ENCODE measurements at places on chromosomes 7 and 10.

- DNase-seq: no peak
Measured at GRCh38 chr10:62810156-62810902, 5.8 kb downstream of the ADO start.

DNA sequence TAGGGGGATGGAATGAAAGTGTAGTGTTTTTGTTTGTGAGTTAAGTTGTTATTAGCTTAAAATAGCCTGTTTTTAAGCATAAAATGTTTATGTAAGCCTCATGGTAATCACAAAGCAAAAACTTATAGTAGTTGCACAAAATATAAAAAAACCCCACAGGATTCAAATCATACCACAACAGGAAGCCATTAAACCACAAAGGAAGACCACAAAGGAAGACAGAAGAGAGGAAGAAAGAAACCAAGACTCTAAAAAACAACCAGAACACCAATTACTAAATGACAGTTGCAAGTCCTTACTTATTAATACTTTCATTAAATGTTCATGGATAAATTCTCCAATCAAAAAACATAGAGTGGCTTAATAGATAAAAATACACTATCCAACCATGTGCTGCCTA is 63.6 kb downstream of the ANKRD7 start:
- no peak for DNase-seq

DNA sequence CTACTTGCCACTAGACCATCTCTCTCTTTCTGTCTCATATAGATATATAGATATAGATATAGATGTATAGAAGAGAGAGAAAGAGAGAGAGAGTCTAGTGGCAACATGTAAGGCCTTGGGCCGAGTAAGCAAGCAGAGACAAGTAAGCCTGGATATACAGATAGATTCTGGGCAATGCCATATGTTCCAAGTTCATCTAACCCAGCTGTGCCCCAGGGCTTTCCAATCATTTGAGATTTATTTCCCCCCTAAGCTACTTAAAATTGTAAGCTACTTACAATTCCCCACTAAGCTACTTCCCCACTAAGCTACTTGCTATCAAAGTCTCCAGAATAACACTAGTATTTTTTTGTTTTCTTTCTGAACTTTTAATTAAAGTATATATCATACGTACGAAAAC is 1094.1 kb downstream of the DNAJB9 start:
- no peak for DNase-seq

DNA sequence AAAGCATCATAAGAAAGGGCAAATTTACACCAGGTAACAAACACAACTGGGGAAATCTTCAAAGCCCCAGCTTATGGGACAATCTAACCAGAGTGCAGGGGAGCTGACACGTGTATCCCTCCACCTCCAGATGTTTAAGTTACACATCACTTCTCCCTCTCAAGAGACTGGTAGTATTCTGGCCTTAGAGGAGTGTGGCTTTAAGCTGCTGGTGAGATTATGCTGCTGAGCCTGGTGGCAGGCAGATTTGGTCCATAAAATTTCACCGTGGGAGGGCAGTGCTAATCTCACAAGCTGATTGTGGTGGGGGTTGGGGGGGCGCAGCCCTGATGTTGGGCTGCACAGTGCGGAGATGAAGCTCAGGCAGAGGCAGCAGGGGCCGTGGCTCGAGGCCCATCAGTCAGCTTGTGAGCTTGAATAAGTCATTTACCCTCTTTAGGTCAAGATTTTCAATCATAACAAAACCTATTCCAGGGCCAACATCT is 431.0 kb upstream of the GALNT17 start:
- no peak for DNase-seq

DNA sequence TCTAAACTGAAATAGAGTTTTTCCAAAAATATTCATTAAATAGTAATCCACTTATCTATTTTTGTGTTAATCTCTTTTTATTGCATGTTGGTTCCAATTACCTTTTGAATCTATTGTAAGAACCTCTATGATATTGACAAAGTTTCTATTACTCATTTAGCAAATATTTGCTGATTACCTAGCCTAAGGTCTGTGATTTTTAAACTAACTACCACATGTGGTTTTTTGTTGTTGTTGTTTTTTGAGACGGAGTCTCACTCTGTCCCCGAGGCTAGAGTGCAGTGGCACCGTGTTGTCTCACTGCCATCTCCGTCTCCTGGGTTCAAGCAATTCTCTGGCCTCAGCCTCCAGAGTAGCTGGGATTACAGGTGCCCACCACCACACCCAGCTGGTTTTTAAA is 2.0 kb upstream of the ASB13 start:
- DNase-seq: no peak

GRCh38 chr7:135210888-135211178 is 493 bp downstream of the WDR91 start:
- DNase-seq: no peak

- DNase-seq: no peak
Measured at GRCh38 chr10:114897593-114897992, 40.4 kb upstream of the TRUB1 start.

- DNase-seq: no peak
Measured at GRCh38 chr7:124930173-124930623, 573 bp upstream of the POT1 start.

GRCh38 chr7:1523208-1523607 is 7.3 kb upstream of the MAFK start:
- no peak for DNase-seq

DNA sequence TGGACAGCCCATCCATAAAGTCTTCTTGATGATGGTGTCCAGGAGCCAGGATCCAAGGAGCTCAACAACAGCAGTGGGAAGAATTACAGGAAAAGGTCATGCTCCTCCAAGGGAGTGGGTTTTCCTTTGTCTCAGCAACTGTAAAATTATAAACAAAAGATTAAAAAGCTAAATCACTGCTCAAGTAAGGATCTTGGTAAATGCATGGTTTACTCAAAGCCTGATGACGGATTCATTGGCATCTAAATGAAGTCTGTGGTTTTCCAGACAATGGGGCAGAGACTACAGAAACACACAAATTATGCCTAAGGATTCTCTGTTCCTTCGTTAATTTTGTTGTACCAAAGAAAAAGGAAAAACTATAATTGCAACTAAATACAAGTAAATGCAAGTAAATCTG is 36.4 kb upstream of the DLX6 start:
- DNase-seq: no peak

GRCh38 chr7:147711447-147711846 is 879.1 kb upstream of the C7orf33 start:
- DNase-seq: no peak

DNA sequence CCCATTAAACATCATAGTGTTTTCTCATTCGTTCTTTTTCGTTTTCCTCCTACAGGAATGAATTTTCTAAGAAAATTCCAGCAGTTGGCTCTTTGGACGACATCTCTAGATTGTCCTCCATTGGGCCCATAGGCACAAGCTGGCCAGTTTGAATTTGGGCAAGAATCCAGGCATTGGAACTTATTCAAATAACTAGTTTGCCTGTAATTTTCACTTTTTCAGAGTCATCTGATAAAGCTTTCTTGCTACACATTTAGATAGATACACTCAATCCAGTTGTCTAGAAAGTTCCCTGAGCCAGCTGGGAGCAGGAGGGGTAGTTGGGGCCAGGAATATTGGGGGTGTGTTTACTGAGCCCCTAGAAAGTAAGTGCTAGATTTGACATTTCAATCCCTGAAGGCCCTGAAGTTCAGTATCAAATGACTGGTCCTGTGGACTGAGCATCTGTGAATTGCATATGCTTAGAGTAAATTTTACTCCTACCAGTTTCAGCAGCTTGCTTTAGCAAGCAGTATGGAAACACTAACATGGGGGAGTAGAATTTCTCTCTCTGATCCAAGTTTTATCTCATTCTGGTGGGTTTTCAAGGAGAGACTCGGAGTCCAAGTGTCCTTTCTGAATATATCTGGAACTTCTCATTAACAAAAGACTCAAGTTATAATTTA is 5.2 kb downstream of the EGFR start:
- DNase-seq: no peak

- DNase-seq: no peak
Measured at GRCh38 chr10:67861750-67862432, 22.6 kb upstream of the SIRT1 start.

GRCh38 chr10:34407324-34407805 is 407.7 kb downstream of the PARD3 start:
- no peak for DNase-seq

DNA sequence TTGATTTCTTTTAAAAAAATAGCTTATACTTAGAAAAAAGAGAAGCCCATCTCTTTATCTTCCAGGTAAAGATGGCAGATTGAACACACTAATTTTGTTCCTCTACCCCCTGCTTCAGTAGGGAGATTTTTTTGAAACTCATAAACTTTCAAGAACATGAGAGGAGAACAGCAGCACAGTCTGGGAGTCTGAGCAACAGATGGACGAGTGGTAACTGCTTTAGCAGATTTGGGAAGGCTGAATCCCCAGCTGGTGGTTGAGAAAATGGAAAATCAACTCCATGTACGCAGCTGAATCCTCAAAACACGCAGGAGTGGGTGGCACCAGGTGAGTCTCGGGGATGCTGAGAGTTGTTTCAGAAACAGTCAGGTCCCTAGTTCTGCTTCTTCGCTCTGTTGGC is 114.6 kb upstream of the CTBP2 start:
- DNase-seq: no peak

DNA sequence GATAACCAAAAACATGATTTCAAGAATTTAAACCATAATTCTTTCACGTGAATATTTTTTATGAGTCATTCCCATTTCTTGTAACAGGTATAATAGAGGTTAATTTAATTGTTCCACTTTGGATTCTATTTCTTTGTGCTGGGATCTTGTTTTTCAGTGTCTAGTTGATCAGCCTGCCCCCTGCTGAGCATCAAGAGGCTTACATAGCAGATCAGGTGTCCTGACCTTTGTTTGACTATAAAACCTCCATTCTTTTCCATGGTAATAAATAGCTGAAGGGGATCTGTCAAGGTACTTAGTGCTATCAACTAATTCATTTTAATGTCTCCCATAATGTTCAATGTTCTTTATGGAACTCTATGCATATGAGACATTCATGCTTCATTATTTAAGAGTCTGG is 4.9 kb downstream of the COL17A1 start:
- no peak for DNase-seq

- no peak for DNase-seq
Measured at GRCh38 chr10:49300140-49300974, 1.4 kb downstream of the C10orf71 start.

- no peak for DNase-seq
Measured at GRCh38 chr7:123961771-123962170, 36.7 kb downstream of the SPAM1 start.

- no peak for DNase-seq
Measured at GRCh38 chr7:151039850-151040548, 8.3 kb upstream of the ASIC3 start.
